ENCODE measurements at places on chromosomes 4 and X.

DNA sequence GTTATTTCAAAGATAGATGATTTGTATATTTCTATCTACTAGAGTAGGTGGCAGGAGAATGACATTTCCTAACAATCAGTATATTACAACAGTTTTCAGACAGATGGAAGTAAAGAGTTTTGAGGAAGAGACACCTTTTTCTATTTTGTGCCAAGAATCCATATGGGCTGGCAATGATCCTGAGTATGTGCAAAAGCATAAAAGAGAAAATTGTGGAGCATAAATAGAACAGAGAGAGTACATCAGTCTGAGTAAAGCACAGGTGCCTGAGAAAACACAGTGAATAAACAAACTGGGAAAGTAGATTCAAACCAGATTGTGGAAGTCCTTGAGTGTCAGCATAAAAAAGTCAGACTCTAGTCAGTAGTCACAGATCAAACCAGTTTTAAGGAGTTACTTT, 96.8 kb upstream of the WDR44 start:
- no peak for DNase-seq

DNA sequence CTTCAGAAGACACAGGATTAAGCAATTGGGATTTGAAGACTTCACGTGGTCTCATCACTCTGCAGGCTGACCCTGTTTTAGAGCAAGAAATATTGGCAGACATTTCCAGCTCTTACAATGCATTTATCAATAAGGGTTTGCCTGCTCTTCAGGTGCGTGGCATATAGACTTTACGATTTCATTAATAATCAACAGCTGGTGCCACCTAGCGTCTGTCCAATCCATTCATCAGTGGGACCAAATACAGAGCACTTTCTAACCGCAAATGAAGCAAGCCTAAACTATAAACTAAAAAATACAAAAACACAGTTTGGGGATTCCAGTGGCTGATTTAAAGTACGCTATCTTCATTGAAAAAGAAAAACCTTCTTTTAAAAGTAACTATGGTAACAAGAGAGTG, 125.4 kb upstream of the DMD start:
- no peak for DNase-seq

DNA sequence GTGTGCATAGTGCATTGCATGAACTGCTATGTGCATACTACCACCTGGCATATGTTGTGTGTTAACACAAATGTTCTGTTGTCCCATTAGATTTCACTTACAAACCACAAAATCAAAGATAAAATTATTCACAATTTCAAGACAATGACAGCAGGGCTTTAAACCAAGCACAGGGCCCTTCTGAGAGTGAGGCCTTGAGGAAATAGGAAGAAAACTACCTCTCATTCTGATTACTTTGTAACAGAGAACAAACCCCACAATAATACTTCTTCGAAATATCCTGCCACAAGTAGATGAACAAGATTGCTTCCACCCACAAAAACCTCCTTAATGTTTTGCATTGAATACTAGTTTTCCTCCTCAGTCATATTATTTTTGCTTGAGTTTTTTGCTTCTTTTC, 85.5 kb upstream of the SPANXB1 start:
- DNase-seq: no peak

GRCh38 chr4:102869569-102870197, 891 bp downstream of the CISD2 start:
- DNase-seq: no peak

- no peak for DNase-seq
Measured at GRCh38 chr4:166846939-166847338, 387.4 kb downstream of the SPOCK3 start.

DNA sequence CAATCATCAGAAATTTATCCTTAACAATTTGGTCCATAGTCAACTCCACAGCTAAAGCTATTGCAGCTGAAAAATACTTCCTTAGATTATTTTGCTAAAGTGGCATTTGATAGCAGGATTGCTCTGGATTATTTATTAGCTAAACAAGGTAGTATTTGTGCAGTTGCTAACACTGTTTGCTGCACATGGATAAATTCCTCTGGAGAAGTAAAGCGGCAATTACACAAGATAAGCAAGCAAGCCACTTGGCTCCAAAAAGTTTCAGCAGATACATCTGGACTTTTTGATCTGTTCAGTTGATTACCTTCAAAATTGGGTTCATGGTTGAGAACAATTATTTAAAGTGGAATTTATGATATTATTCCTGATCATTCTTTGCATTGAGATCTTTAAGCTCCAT, 971.5 kb downstream of the C4orf33 start:
- DNase-seq: no peak

DNA sequence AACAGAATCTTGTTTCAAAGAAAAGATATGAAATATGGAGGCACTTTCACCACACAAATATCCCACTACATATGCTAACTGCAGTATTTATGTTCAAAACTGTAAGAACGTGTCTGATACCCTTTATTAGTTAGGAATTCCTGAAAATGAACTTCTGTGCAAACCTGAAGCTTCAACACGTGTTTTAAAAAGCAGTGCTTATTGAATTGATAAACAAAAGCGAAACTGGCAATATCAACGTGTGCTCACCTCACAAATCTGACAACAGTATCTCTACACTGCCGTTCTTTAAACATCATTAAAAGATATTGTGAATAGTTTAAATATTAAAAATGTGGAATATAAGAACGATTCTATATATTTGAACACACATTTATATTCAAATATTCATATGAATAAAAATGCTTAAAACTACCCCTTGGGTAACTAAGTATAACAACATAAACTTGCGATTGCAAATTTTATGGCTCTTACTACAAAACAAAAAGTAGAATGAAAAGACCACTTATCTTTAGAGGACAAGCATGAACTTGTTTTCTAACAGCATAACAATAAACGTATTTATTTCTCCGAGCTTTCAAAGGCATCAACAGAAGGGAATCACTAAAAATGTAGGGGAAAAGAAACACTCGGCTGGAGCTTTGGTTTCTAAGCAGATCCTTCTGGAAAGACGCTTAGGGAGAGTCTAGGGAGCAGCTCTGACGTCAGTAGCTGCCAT, at the start of gene LRP2BP:
Gene LRP2BP, minus strand, starts transcription at position 687 of the 718 bp plus-strand sequence. CDS start 17,738 bp downstream, outside the sequence.
- no peak for DNase-seq

DNA sequence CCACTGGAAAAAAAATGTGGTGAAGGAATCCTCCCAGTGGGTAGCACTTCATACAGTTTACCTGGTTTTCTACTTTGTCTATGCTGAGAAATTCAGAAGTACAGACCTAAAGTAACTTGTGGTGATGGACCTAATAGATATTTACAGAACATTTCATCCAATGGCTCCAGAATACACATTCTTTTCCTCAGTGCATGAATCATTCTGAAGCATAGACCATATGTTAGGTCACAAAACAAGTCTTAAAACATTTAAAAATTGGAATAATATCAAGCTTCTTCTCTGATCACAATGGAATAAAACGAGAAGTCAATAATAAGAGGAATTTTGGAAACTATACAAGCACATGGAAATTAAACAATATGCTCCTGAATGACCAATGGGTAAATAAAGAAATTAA, 450.1 kb upstream of the INTU start:
- DNase-seq: no peak

DNA sequence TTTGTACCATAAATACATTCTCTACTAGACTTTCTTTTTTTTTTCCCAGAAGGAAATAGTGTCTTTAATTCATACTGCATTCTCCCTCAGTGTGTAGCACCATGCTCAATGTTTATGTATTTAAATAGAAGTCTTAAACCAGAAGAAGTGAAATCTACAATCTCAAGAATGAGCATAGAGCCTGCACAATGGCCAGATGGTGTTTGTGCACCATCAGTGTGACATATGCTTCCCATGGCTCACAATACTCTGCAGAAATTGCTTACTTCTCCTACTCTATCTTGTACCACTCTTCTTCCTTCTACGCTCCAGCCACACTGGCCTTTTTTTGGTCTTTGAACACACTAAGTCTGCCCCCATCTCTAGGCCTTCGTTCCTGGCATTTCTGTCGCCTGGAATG, 2.6 kb upstream of the DOCK11 start:
- DNase-seq: no peak

DNA sequence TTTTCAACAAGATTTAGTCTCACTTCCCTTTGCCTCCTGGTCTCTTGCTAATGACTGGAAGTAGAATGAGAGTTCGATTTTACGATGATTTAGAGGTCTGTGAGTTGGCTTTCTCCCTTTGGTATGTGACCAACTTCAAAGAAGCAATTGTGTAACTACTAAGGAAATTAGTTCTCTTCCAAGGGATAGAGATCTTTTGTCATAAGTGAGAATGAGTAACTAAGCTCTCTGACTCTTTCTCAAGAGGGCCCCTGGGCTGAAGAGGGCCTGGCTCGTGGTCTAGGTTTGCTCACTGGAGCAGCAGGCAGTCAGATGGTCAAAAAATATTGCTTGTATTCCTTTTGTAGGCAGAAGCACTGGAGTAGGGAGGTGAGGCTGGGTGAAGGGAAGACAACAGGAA, 176.3 kb downstream of the ENOX2 start:
- DNase-seq: no peak

DNA sequence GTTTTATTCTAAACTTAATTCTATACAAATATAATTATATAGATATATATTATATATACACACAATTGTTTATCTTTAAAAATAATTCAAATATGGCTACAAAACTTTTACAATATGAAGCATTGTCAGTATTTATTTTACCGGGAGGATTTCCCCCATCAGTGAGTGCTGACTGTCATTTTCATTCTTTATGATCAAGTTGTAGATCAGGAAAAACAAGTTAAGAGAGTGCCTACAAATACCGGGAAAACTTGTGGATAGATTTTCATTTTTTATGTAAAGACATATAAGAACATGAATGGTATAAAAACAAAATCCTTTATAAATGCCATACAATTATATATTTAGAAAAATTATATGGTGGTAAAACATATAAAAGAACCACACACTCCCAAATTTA, 37.8 kb downstream of the CLCN3 start:
- DNase-seq: no peak

GRCh38 chr4:4387531-4388310, 819 bp downstream of the NSG1 start:
- no peak for DNase-seq

GRCh38 chrX:48957477-48957826, at the start of gene OTUD5:
Gene OTUD5 (minus strand): TSS chrX:48957607. CDS start chrX:48957570, 37 bp downstream.
- no peak for DNase-seq

DNA sequence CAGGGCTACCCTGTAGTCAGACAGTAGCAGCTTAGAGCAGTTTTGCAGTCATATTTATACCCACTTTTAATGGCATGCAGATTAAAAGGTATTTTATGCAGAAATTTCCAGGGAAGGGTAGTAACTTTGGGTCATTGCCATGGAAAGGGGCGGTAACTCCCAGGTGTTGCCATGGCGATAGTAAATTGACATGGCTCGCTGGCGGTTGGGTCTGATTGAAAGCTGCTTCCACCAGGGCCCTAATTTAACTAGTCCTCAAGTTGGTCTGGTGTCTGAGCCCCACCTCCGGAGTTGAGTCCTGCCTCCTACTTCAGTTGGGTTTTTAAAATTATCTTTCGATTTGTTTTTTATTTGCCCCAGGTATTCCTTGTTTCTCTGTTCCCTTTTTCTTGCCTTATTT, 70.1 kb downstream of the NAA11 start:
- DNase-seq: no peak

- no peak for DNase-seq
Measured at GRCh38 chr4:187387739-187388138, 607.8 kb upstream of the ZFP42 start.

- DNase-seq: no peak
Measured at GRCh38 chrX:23900220-23900797, 7.4 kb downstream of the APOO start.

GRCh38 chr4:89379511-89380044, 72.0 kb upstream of the GPRIN3 start:
- DNase-seq: no peak

DNA sequence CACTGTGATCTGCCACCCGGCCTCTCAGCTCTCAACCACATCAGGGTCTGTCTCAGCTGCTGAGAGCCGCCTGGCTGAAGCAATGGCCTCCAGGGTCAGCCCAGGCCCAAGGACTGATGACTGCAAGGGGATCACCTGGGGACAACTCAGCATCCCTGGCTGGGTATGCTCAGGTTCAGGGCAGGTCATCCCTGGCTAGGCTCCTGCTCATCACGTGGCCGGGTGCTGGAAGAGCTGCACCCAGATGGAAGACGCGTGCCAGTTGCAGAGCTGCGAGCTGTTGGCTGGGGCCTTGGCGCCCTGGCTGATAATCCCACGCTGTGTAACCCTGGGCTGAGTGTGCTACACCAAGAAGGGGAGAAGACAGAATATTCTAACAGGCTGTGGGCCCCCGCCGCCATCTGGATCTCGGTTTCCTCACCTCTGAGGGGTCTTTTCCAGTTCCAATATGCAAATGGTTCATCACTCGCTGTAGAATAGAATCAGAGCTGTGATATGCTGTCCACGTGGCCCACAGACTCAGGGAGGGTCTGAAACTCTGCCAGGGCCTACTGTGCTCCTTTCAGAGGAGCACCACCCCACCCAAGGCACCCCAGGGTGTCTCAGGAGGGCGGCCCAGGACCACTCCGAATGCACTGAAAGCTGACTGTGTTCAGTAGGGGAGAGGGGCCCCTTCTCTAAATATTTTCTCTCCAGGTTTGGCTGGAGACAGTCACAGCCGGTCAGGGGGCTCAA, 338.8 kb downstream of the BCOR start:
- DNase-seq: no peak

DNA sequence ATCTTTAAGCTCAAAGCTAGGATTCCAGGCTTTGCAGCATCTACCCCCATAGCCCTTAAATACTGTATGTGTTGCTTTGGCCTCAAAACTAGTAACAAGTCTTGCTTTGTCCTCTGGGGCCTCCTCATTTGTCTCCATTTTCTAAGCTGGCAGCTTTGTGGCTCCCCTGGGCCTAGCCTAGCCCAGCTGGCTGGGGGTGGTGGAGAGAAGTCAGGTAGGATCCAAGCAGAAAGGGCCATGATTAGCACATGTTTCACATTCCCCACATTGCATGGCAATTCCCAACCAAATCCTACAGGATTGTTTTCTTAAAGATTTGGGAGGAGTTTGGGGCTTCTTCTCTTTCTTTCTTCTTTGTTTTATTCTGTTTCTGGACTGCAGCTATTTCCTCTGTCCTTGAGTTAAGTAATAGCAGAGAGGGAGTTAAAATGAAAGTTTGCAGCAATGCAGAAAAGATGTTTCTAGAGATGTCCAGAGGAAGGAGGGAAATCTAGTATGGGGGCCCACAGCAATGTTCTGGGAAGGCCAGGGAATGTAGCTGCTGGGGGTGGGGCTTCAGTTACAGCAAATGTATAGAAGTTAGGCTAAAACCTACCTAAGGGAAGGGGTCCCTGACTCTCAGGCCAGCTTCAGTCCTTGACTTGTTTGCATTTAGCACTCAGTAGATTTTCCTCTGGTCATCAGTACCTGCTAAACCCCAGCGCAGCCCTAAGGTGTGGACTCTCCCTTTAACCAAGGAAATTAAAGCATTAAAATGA, 92.1 kb downstream of the SHROOM4 start:
- DNase-seq: no peak

GRCh38 chr4:150002561-150002960, 75.7 kb upstream of the DCLK2 start:
- DNase-seq: no peak

DNA sequence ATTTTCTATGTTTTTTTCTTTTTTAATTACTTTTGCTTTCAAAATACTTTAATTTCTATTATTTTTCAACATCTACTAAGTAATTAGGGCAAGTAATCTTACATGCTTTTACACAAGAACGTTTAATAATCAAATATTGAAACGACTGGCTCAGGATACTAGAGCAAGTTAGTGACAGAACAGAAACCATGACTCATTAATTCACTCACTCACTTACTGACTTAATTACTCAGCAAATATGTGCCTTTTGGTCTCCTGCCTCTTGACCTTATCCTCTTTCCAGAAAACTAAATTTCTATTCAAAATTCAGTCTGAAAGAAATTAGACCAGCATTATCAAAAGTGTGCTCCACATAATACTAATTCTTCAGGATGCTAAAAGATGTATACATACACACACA, 314.9 kb upstream of the TEX13C start:
- DNase-seq: no peak

Data from HCT116 (cell line).